ENCODE measurements at places on chromosomes 5 and 9.

- no peak for DNase-seq
Observed at GRCh38 chr5:112738191-112738560, 491 bp downstream of the APC start.

- DNase-seq: no peak
Observed at GRCh38 chr5:88732181-88732633, 150.8 kb downstream of the MEF2C start.

DNA sequence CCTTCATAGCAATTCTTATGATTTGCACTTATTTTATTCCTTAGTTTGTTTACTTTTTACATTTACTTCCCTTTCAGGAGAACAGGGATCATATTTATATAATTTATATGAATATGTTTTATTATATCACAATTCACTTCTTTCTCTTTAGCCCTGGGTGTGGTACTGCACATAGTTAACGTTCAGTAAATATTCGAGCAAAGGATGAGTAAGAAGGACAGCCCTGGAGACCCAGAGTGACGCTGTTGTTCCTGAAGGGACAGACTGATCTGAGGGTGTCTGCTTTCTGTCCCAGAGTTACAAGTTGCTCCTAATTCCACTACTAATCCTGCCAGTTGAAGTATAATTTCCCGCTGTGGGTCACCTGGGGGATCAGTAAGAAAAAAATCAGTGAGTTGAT, 366.1 kb downstream of the DMRT2 start:
- DNase-seq: no peak

DNA sequence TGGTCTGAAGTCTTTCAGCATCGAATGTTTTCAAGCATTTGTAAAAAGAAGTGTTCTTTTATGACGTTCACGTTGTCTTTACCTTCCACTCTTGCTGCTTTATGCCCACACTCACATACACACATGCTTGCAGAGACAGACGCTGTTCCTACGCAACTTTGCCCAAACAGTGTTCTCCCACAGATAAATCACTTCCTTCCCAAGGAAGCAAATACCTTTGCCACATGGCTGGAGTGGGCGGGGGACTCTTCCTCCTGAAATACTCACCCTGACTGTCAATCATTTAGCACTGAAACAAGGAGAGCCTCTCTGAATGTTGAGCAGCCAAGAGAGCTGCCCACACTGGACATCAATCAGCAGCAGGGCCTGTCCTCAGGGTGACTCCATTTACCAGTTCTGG, 22.4 kb upstream of the ASTN2 start:
- no peak for DNase-seq

GRCh38 chr9:18071651-18072060, 402.3 kb upstream of the ADAMTSL1 start:
- DNase-seq: no peak

GRCh38 chr9:16133556-16134227, 580.8 kb downstream of the CCDC171 start:
- DNase-seq: no peak

DNA sequence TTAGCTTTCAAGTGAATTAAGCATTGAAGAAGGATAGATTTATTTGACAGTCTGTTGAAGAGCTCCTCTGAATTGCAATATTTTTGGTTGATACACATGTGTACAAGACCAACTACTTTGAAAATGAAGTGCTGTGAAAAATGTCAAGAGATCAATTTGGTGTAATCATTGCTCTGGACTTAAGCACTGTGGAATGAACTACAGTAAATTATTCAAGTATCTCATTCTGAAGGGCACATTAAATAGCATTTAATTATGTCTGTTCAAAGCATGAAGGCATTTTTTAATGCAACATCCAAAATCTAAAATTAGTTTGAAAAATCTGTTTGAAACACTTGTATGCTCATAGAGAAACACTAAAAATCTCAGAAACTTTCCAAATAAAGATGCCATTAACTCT, 107.5 kb downstream of the CDH18 start:
- DNase-seq: no peak

Measured in activated naive CD4-positive, alpha-beta T cell (primary cell).